B cell (primary cell): ENCODE measurements at places on chromosomes 11 and 22.

GRCh38 chr11:123034597-123034996 lies 27.3 kb downstream of the HSPA8 start:
- no peak for DNase-seq

GRCh38 chr11:3710485-3711259 lies 39.5 kb upstream of the CHRNA10 start:
- no peak for DNase-seq

GRCh38 chr11:37841016-37841415 lies 1243.0 kb upstream of the RAG2 start:
- DNase-seq: no peak

GRCh38 chr11:33362051-33362910 lies 105.1 kb downstream of the HIPK3 start:
- peak; percentile 66 for DNase-seq

DNA sequence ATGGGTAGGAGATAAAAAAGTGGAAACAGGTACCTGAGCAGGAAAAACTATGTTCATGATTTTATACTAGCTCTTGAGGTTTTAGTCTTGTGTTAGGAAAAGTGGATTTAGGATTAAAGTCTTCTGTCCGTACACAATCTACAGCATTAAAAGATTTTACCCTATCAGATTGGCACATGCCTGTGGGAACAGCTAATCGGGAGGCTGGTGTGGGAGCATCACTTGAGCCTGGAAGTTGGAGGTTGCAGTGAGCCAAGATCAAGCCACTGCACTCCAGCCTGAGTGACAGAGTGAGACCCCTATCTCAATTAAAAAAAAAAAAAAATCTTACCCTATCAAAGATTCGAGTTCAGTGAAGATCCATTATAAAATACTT lies 12.2 kb upstream of the CRKL start:
- no peak for DNase-seq

- no peak for DNase-seq
Observed at GRCh38 chr11:2996976-2997375, 4.8 kb upstream of the NAP1L4 start.

GRCh38 chr11:22674470-22675439 lies 8.3 kb downstream of the GAS2 start:
- DNase-seq: no peak

GRCh38 chr11:130779943-130780342 lies 136.3 kb downstream of the SNX19 start:
- DNase-seq: no peak

DNA sequence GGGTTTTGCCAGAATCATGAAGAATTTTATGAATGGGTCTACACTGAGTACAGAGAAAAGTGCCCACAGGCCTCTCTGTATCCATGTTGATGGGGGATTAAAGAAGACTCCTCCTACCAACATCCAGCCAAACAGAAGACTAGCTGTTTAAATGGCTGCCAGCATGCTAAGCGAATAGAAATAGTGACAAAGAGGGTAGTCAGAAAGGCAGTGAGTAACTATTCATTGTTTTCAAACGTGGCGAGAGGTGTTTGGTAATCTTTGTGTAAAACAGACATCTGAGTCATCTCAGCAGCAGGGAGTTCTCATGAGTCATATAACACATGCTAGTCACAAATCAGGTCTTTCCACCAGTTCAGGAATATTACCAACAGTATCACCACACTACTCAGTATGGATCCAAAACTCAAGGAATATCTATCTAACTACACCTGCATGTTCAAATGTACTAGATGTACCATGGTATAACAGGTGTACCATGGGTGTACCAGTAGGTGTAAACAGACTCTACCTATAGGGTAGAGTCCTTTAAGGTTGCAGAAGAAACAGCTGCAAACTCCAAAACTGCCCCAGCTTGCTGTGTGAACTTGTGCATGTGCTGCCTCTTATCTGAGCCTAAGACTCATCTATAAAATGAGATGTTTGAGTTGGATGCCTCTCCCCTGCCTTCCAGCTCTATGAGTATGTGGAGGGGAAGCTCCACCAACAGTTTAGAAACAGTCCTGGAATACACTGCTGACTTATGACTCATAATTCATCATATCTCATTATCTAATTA lies 82.0 kb downstream of the SLC1A2 start:
- DNase-seq: no peak

- DNase-seq: no peak
Observed at GRCh38 chr11:85949798-85950197, 94.6 kb downstream of the CCDC83 start.

DNA sequence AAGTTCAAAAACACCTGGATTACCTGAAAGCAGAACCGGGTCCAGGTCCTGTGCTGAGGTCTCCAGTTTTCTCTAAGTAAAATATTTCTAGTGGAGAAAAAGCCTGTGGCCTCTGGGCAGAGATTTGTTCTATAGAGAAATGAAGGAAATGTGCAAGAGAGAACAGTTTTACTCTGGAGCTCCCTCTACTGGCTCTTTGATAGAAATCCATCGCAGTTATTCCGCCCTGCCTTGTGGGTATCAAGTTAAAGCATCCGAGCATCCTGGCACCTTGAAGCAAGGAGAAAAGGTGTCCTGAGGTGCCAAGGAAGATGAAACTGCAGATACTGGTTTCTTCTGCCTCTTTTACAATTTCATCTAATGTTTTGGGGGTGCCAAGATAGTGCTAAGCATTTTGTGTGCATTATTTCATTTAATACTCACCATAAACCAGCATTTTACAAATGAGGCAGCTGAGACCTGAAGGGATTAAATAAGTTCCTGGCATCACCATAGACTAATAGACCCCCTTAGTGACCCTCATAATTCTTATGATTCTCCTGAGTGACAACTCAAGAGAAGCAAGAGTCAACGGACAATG lies 113.1 kb upstream of the HSD17B12 start:
- peak; percentile 36 for DNase-seq

- DNase-seq: no peak
Observed at GRCh38 chr11:125381499-125382044, 114.5 kb downstream of the FEZ1 start.

DNA sequence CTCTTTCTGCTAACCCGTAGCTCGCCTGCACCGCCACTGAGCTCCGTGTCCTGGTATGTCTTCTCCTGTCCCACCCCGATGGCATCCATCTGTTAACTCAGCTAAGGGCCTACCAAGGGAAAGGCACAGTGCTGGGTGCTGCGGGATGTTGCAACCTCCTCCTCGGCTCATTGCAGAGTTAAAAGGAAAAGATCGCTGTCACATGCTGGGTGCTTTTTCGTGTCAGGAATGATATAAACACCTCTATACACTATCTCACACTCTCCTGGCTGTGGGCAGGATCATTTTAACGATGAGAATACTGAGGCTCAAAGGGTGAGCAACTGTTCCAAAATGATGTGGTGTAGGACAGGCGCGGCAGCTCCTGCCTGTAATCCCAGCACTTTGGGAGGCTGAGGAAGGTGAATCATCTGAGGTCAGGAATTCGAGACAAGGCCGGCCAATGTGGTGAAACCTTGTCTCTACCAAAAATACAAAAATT lies 10.1 kb downstream of the TXN2 start:
- DNase-seq: no peak

DNA sequence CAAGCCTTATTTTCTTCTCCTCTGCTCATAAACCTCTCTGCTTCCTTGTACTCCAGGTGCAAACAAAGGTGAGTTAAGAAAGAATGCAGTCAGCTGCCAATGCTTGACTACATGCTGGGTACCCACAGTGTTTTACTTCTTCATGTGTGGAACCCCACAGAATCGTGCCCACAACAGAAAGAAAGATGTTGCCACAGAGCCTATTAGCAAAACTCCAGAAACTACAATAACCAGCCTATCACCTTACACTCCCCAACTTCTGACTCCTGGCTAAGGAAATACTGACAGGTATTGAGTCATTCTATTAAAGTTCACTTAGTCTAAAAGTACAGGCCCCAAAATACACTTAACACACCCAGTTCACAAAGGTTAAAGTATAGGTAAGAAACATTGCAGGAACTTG lies 56.9 kb upstream of the CCDC89 start:
- DNase-seq: no peak

GRCh38 chr11:61413496-61413895 lies 16.3 kb downstream of the CPSF7 start:
- DNase-seq: no peak

DNA sequence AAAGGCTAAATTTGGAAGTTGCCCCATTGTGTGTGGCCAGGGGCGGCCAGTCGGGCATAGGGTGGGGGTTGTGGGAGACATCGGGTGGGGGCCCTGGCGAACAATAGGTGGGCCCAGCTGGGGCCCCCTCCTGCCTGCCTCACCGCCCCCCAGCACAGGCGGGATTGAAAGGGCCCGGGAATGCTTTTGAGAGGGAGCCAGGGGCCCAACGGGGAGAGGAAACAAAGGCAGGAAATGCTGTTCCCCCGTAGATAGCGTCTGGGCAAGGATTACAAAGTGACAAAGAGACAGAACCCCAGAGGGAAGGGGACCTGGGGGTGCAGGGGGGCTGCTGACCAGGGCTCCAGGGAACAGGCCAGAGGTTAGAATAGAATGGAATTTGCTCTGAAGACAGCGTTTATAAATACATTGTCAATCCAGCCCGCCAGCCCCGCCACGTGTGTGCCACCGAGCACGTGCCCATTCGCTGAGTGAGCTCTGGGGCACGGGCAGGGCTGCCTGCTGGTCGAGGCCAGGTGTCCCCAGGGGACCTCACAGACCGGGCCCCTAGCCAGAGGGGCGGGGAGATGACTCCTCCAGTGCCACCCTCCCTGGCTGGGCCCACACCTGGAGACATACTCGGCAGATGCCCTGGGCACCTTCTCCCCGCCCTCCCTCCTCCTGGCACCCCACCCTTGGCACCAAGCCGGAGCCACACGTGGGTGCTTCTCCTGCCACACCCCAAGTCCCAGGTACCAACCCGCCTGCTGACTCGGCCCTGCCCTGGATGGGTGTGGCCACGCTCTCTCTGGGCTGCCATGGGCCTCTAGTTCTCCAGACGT lies 9.7 kb downstream of the PDGFB start:
- peak; percentile 37 for DNase-seq

GRCh38 chr11:118650366-118650765 lies 29.1 kb downstream of the TREH start:
- DNase-seq: no peak

DNA sequence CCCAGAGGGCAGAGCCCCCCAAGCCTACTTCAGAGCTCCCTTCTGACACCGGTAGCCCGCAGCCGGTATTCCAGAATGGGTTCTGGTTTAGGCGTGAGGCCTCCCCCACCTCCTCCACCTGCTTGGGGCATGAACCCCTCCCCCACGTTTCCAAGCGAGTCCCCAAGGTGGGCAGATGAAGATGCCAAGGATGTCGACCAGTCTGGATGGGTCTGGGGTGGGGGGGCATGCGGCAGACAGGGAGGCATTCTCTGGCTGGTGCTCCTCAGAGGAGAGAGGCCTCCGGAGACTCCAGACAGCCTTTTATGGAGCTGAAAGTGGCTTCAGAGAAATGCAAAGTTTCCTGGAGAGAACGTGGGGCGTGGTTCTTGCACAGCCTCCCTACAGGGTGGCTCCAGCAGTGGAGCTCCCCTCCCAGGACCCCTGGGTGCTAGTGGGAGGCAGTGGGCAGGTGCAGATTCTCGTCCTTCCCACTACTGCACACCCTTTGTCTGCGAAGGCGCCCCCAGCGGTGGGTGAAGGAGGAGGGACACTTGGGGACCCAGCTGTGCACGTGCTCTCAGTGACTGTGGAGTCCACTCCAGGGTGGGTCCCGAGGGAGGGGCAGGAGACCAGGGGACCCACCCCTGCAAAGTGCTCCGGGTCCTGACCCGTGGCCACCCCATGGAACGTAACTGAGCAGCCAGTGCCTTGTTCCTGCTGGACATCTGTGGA lies 4.2 kb downstream of the CCND1 start:
- DNase-seq: no peak

GRCh38 chr11:98572941-98573340 lies 447.8 kb upstream of the CNTN5 start:
- no peak for DNase-seq

DNA sequence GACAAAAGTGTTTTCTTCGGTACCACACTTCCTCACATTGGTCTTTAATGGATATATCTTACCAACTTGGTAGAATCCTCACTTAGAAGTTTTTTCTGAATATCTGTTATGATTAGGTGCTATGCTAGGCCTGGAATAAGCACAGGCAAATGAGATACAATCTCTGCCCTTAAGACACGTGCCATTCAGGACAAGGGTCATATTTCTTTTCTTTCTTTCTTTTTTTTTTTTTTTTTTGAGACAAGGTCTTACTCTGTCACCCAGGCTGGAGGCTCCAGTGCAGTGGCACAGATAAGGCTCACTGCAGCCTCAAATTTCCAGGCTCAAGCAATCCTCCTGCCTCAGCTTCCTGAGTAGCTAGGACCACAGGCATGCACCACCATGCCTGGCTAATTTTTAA lies 23.0 kb downstream of the WBP2NL start:
- DNase-seq: no peak

GRCh38 chr22:28589102-28589750 lies 90.4 kb downstream of the TTC28 start:
- no peak for DNase-seq

DNA sequence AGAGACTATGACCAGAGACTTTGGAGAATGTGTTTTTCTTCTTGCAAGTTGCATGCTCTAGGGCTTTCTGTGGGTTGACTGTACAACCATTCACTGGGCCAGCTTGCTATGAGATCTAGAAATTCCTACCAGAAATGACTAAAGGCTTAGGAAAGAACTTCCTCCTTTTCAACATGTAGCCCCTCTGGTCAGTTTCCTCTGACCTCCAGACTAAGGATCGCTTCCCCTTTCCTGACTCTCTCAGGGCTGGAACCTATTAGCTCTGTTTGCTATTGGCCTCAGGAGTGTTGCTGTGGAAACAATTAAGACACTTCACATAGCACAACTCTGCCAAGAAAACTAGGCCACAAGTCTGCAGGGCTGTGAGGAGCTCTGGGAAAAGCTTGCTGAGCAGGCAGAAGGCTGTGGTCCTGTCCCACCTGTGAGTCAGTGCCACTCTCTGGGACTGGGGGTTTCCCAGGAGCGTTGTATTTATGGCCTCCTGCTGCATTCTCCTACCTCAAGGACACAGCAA lies 10.7 kb downstream of the CRY2 start:
- DNase-seq: no peak

- DNase-seq: no peak
Observed at GRCh38 chr11:41983475-41983874, 524.0 kb upstream of the LRRC4C start.

- DNase-seq: no peak
Observed at GRCh38 chr11:23295241-23295640, 435.0 kb upstream of the CCDC179 start.

GRCh38 chr11:84663731-84664130 lies 963.4 kb downstream of the DLG2 start:
- DNase-seq: no peak

- DNase-seq: no peak
Observed at GRCh38 chr11:66889960-66890359, 33.1 kb downstream of the LRFN4 start.
